ENCODE measurements at places on chromosomes 16 and 17.

- DNase-seq, result no peak
Observed at GRCh38 chr16:23333034-23333579, 31.0 kb downstream of the SCNN1B start.

DNA sequence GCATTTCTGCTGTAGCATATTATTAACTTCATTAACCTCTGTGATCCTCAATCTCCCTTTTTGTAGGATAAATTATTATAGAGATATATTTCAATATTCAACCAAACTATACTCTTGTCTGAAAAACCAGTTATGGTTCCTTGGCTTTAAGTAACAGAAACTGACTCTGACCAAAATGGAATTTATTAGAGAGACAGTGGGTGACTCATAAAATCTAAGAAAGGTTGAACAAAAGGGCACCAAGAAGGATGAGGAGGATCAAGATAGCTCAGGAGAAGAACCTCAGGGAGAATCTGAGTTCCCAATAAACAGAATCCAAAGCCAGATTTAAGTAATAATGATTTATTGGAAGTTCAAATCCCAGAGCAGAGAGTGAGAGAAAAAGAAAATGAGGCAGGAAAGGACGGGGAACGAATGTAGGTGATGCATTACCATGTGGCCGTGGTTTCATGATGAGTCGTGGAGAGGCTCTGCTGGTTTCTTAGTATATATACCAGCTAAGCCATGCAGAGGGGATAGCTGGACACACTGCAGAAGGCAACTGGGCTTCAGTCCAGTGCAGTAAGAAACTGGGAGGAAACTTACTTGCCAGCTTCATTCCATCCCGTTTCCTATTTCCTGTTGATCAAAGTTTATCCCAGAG is 151.5 kb upstream of the GOT2 start:
- DNase-seq, result no peak

DNA sequence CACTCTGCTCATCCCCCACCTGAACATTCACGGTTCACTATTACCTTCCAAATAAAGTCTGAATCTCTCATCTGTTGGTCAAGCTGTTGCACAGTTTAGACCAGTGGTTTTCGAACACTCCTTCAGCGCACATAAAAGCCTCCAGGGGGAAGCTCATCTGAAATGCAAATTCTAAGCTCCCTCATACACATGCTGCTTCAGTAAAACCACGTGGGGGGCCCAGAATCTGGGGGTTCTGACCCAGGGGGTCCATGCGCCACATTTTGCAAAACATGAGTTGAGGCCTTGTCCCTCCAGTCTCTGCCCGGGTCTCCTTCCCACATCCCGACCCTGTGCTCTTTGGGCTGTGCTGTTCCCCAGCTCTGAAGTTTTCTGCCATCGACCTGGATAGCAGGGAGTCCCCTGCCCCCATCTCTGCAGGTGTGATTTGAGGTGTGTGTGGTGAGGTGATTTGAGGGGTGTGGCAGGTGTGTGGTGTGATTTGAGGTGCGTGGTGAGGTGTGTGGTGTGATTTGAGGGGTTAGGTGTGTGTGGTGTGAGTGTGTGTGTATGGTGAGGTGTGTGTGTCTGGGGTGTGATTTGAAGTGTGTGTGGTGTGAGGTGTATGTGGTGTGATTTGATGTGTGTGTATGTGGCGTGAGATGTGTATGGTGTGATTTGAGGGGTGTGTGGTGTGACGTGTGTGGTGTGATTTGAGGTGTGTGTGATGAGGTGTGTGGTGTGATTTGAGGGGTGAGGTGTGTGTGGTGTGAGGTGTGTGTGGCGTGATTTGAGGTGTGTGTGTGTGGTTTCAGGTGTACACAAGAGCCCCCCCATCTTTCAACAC is 4.8 kb upstream of the RAB37 start:
- no peak for DNase-seq

DNA sequence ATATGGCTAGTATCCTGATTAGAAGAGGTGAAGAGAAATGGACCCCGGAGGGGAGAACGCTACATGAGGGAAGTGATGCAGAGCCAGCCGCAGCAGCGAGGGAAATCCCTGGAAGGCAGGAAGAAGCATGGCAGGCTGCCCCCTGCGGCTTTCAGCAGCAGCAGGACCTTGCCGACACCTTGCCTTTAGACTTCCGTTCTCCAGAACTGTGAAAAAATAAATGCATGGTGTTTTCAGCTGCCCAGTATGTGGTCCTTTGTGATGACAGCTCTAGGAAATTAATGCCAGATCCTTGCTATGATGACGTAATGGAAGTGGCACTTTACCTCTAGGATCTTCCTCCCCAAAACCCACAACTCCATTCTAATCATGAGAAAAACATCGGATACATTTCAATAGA is 9.7 kb upstream of the ZFP1 start:
- no peak for DNase-seq

DNA sequence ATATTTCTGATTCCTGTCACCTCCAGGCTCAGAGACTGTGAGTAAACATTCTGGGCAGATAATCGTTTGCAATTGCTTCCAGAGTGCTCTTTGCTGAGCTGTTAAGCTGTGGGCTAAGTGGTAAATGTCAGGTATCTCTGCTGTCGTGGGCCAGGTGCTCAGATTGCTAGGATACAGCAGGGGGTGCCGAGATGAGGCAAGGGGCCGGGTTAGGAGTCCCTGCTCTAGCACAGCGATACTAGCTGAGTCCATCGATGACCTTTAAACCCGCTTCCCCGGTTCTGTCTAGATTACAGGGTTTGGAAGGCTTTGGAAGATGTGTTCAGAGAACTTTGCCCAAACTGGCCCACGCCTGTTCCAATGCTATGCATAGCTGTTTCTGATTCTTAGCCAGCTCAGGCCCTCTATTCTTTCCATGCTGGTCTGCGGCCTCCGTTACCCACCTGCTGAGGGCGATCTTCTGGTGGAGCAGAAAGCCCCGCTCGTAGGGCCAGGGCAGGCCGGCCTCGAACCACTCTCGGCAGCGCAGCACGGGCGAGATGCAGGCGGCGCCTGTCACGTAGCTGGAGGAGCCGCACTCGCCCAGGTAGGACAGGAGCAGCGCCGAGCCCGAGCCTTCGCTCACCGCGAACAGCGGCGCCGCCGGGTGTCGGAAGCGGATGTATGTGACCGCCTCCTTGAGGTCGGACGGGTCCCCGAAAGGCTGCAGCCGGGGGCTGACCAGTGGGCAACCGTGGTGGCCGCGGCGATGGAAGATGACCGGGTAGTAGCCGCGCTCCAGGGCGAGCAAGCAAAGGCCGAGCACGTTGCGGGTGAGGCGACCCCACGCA is 979 bp downstream of the ABHD15 start:
- DNase-seq, result no peak

DNA sequence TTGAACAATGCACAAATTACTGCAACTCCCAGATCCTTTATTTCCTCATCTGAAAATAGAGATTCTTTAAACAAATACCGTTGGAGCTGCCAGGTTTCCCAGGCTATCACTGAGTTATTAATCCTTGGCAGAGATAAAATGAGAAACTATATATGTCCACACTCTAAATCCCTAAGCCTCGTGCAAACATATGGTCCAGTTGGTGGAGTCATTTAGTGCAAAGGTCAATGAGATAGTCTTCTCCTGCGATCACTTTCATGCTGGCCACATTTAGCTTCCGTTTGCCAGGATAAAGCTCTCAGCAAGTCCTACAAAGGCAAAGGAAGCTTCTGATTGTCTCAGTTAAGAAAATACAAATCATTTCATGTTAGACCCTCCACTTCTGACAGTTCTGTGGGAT is 11.0 kb downstream of the GRIN2A start:
- DNase-seq, result no peak

DNA sequence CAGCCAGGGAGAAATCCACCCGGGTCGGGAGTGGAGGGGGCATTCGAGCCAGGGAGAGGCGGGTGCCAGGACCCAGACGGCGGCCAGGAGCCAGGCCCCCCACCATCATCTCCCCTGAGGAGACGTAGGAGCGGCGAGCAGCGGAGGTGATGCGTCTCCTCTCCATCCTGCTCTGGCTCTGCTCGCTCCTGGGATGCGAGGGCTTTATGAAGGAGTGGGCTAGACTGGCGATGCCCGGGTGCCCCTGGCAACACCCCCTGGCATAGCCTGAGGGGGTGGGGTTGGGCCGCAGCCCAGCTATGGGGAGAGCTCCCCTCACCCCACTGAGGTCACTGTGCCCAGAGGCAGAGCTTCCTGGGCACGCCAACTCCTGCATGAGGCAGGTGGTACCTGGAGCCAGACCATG is at the start of gene GFAP:
Gene GFAP (minus strand): TSS at position 180 of the 406 bp plus-strand sequence. CDS start 14 bp downstream, at position 166.
- DNase-seq, result no peak

DNA sequence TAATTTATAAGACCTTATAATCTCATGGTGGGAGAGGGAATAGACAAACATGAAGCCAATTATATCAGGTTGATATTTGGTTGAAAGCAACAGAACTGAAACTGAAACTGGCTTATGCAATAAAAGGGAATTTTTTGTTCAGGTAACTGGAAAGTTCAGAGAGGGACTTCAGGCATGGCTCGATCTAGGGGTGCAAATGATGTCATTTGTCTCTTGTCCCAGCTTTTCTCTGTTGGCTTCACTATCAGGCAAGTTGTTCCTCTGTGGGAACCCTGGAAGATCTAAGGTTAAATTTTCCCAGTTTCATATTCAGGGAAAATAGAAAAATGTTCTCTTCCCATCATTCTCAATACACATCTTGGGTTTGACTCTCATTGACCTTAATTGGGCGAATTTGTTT is 59.8 kb downstream of the OTOA start:
- no peak for DNase-seq

DNA sequence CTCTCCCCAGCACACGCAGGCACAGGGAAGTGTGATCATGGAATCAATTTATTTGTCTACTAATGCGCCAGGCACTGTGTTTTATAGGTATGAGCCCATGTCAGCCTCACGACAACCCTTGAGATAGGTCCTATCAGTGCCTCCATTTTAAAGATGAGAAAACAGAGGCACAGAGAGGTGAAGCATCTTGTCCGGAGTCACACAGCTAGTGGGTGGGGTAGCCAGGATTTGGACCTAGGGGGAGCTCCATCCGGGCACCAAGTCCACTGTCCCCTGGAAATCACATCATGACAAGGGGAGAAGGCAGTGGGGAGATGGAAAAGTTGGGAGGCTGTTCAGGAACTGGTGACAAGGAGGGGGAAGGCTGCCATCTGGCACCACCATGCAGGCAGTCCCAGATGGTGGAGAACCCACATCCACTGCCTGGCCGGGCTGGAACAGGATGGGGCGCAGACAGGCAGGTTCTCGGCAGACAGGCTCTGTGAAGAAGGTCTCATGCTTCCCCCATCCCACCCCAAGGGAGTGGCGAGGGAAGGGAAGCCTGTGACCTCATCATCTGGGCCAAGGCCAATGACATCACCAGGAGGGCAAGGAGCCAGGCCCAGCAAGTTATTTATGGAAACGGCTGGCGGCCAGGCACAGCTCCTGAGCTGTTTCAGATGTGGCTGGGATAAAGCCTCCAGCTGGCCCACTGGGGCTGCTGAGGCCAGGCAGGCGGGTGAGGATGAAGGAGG is 126.0 kb upstream of the SDK2 start:
- DNase-seq, result no peak

DNA sequence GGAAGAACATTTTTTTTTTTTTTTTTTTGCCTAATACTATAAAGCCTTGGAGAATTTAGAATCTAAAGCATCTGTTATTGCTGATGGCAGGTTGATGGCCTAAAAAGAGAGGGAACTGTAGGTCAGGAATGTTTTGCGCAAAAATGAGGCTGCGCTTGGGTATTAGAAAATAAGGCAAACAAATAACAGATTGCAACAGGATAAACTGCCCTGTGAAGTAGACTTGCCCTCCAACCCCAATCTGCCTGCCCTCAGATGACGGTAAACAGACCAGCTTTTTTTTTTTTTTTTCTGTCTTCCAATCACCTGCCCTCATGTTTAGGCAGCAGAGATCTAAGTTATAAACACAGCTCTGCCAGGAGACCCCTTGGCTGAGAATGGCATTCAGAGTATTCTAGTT is 3.8 kb upstream of the DHX8 start:
- DNase-seq, result no peak

- no peak for DNase-seq
Observed at GRCh38 chr16:52437277-52437670, 109.7 kb downstream of the TOX3 start.
